ENCODE measurements at places on chromosomes 1 and 21.

- no peak for DNase-seq
These were observed 5.5 kb upstream of the DDR2 start for GRCh38 chr1:162626761-162627160.

DNA sequence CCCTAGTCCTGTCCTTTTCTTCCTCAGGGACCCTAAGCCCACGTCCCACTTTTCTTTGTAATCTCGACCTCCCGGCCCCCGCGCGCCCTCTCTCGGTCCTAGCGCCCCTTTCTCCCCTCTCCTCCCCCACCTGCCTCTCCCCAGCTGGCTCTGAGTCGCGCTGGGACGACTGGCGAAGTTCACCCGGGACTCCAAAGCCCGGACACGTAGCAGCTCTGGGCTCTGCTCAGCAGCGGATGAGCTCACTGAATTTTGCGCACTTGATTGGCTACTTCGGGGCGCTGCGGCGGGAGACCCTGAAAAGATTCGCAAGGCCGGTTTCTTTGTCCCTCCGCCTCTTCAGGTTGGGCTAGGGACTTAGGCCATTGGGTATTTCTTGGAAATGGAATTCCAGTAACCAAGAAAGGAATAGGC lies 16.3 kb upstream of the ACKR1 start:
- DNase-seq: no peak

GRCh38 chr21:42392731-42393442 lies 3.0 kb downstream of the TMPRSS3 start:
- no peak for DNase-seq

GRCh38 chr1:245212221-245212710 lies 57.5 kb downstream of the KIF26B start:
- DNase-seq: no peak

- DNase-seq: no peak
These were observed 86.0 kb downstream of the GALNT2 start for GRCh38 chr1:230152999-230153398.

DNA sequence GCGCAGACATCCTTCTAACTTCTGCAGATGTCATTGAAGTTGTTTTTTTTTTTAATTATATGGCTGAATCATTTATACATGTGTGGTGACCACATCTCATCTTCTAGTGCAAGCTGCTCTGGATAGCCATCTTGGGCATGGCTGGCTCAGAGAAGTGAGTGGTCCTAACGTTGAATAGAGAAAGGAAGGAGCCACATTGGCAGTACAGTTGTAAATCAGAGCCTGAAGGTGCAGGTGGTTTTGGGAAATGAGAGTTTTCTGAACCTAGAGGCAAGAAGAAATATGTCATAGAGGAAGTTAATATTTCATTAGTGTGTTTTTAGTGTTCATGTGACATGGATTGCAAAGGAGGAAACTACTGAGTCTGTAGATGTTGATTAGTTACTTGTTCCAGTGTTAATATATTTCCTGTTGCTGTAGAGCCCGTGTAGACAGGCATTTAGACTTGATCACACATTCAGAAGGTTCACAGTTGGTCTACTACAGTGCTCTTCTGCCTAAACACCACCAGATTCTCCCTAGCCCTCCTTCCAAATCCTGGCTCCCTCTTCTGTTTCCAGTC lies 163.7 kb downstream of the ROR1 start:
- DNase-seq: no peak

DNA sequence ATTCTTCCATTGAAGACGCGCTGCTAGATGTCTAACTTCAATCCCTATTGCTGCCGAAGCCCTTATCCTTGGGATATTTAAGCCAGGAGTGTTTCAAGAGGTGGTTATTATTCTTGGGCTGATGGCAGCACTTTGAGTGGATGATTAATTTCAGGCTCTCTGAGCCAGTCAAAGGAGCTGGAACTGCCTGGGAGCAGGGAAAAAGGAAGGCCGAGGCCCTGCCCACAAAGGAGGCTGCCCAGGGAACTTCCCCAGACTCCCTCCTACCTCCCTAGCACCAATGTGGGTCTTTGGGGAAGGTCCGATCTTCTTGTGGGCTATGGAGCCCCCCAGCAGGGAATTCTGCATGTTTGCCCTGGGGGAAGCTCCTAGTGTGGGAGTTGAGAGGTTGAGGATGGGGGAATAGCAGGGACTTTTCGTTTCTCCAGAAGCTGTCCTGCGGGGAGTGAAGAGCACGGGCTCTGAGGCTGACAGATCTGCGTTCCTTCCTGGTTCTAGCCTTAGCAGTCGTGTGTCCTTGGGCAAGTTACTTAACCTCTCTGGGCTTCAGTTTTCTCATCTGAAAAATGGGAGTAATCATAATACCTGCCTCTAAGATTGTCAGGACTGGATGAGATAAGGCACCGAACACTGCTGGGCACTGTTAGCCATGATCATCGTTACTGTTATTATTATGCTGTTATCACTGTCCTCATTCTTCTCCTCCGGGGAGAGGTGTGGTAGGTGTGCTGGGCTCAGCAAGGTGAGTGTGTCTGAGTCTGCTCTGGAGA lies 6.3 kb downstream of the KCNQ4 start:
- DNase-seq: no peak

DNA sequence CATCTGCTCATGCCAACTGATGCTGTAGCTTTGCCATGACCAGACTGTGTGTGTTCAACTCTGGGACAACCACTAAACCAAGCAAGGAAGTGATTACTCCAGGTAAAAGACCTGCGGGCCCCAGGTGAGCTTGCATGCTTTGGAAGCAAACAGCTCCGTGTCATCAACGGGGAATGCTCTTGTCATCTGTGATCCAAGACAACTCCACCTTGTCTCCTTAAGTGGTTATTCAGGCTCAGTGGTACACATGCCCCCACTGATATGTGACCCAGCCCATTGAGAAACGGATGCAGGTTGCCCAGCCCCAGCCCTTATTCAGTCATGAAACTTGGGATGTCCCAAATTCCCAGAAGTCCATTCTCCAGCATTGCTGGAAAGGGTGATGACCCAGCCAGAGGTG lies 89.0 kb downstream of the TIAM1 start:
- DNase-seq: no peak

DNA sequence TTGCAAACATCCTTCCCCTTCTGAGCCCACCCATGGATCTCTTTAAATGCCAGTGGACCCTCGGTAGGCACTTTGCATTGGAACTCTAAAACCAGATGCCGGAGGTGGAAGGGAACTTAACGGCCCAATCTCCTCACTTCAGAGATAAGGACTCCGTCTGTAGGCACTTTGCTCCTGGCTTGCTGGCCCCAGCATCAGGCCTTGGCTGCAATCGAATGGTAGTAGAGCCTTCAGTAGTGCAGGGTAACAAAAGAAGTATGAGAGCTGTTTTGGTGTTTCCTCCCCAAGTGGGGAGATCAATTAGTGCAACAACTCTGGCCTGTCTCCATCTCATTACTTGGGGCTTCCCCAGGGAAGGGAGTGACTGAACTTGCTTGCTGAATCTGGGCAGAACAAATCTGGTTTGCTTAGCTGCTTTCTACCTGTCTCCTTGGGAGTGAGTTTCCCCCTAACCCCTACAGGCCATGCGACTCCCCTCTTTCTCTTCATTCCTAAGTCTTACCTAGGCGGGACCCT lies 70.8 kb downstream of the TENT5C start:
- DNase-seq: no peak

- DNase-seq: no peak
These were observed 154.9 kb downstream of the MAGI3 start for GRCh38 chr1:113545210-113545609.

GRCh38 chr1:165851034-165851658 lies 23.7 kb downstream of the UCK2 start:
- no peak for DNase-seq

GRCh38 chr1:93321720-93322119 lies 24.0 kb upstream of the DR1 start:
- DNase-seq: no peak

DNA sequence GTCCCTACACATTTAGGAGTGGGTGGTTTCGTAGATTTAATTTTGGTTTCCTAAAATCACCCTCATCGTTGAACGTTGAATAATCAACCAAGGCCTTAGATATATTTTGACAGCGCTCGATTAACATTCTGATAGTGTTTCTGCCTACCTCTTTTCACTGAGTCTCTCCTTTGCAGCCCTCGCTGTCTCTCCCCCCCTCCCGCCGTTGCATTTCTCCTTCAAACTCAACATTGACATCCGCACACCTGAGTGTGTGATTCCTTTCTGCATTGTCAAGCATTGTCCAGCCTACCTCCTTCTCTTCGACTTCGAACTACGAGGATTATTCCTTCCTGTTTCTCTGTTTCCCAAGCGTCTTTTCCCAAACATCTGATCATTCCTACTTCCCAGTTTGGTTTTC lies 1.8 kb upstream of the ADAMTS1 start:
- DNase-seq: no peak

GRCh38 chr1:94597701-94598100 lies 56.1 kb upstream of the F3 start:
- no peak for DNase-seq

DNA sequence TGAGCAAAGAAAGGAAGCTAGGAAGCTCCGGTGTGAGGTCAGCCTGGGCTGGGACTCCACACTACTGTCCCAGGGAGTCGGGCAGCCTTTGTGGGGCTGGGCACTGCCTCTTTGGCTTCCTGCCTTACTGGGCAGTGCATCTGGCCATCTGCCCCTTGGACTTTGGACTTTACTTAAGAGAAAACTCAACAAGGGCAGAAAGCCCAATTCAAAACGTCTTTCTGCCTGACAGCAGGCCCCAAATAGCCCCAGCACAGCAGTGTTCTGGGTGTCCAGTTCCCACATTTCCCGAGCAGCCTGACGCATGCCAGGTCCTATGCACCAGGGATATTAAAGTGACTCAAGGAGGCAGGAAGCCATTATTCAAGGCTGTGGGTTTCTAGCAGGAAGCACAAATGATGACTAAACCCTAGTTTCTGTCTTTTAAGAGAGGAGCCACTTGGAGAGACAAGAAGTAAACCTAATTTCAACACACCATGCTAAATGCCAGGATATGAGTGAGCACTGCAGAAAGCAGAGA lies 37.9 kb upstream of the EDEM3 start:
- no peak for DNase-seq

DNA sequence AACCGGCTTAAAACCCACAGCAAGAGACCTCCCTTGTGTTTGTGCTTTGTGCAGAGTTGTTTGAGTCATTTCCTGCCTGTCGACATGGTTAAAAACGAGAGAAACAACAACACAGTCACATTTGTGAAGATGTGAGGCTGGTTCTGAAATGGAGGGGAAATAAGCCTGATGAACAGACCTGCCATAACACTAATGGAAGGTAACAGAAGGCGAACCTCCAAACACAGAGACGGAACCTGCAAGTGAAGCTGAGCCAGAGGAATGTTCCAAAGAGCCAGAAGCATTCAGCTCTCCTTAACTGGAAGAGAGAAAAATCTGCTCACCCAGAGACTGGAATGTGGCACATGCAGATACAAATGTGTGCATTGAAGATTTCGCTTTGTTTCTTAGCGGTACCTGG lies 53.2 kb upstream of the RAVER2 start:
- DNase-seq: no peak

- no peak for DNase-seq
These were observed 74.0 kb upstream of the RALGPS2 start for GRCh38 chr1:178650934-178651511.

GRCh38 chr21:46665566-46665965 lies 30.1 kb downstream of the PRMT2 start:
- no peak for DNase-seq

GRCh38 chr1:219587401-219587800 lies 25.5 kb downstream of the ZC3H11B start:
- DNase-seq: no peak

DNA sequence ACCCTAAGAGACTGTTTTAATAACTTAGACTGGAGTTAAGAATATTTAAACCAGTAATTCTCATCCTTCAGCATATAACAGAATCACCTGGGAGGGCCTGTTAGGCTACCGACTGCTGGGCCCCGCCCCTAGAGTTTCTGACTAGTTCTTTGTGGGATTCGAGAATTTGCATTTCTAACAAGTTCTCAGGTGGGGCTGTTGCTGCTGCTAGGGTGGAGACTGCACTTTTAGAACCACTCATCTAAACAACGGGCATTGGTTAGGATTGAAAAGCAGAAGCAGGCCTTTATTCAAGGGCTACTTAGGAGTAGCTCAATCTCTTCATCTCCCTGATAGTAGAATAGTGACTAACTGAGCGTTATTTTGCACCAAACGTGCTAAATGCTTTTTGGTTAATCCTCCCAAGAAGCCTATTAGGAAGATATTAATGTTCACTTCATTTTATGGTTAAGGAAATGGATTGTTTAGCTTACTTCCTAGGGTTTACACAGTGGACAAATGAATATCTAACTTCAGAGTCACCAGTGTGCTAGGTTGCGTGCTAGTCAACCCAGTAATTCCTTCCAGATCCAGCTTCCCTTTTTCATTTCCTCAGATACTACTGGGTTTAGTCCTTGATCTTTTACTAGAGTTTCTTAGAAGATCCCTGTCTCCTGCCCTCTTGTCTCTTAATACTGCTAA lies 31.1 kb upstream of the UAP1 start:
- DNase-seq: no peak

GRCh38 chr1:232620356-232620969 lies 9.5 kb downstream of the SIPA1L2 start:
- no peak for DNase-seq

- no peak for DNase-seq
These were observed 272.7 kb downstream of the FAM72C start for GRCh38 chr1:143699115-143699514.

DNA sequence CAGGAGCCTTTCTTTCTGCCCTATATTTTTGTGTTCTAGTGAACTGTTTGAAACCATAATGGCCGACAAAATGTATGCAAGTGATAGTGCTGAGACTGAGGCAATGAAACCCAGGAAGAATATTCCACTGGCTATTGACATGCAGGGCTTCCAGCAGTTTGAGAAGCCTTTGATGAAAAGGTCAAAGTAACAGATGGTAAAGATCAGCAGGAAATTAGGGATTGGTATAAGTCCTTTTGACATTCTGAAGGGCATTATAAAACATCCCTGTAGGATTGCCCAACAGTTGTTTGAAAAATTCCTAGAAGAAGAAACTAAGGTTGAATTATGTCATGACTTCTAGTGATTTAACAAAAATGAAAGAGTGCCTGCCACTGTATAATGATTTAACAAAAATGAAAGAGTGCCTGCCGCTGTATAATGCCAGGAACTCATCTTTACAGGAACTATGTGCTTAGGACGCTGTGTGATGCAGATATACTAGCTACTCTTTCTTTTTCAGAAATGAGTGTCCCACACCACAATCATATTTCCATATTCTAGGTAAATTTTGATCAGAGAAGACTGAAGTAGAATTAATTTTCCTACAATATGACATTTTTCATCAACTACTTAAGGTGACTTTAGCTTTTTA lies 283.9 kb upstream of the ST6GALNAC5 start:
- no peak for DNase-seq

- DNase-seq: no peak
These were observed 17.1 kb upstream of the ZBTB21 start for GRCh38 chr21:42027085-42027821.

DNA sequence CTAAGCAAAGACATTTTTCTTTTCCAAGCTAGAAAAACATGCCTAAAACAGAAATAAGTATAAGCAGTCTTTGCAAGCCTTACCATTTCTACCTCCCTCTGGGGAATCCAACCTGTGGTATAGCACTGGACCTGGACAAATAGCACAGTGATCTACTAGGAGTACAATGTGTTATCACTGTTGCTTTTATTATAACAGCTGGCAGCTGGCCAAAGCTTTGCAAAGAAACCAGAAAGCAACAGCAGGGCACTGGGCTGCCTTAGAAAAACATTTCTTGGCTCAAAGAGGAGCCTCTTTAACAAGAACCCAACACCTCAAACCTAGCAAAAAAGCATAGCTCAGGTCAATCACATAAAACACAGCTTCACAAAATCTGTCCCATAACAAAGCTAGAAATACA lies 294.5 kb upstream of the GREM2 start:
- no peak for DNase-seq
